ENCODE measurements at places on chromosomes 16 and 17.

- H3K27me3 ChIP-seq: no peaks in the 10 kb centered on the region
- H3K4me1 ChIP-seq: peaks cover 44% of the 10 kb centered on the region
- no peak overlapping the region for H3K27ac ChIP-seq
- H3K4me3 ChIP-seq: no peak overlapping the region
- DNase-seq: peak; percentile 15
Observed at GRCh38 chr16:50318796-50319578, 49.8 kb downstream of the BRD7 start.

DNA sequence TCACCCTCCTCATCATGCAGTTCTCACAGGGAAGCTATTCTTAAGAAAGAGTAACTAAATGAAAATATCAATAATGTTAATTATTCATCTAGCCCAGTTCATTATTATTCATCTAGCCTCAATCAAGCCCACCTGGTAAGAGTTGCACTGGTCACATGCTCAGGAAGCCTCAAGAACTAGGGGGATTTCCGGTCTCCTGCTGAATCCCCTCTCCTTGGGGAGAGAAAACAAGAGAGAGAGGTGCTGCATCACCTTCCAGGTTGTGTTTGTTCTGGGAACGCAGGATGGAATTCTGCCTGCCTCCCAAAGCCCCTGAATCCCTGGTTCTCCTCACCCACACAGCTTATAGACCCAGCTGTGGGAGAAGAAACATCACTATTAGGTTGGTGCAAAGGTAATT lies 164.0 kb downstream of the PMP22 start:
- H3K4me3 ChIP-seq: no peak overlapping the region
- no peak for DNase-seq
- no peaks in the 10 kb centered on the region for H3K27me3 ChIP-seq

DNA sequence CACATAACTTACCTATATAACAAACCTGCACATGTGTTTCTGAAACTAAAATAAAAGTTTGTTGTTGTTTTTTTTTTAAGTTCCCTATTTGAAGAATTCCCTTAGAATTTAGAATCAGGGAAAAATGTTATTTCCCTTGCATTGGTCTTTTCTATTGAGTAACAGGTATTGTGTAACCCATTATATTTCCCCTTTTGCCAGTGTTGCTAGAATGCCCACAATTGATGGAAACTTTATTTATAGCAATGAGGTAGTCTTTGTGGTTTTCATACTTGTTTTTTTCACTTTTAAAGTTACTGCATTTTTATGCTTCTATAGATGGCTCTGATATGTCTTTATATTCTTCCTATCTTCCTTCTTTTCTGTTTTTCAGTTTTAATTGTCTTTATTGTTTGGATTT lies 3.9 kb downstream of the NLRP1 start:
- peaks cover 87% of the 10 kb centered on the region for H3K36me3 ChIP-seq
- no peaks in the 10 kb centered on the region for H3K27me3 ChIP-seq
- no peak overlapping the region for H3K4me3 ChIP-seq

GRCh38 chr16:82037251-82037650 lies 2.2 kb downstream of the HSD17B2 start:
- no peak overlapping the region for H3K27ac ChIP-seq
- H3K27me3 ChIP-seq: peaks cover 32% of the 10 kb centered on the region
- H3K36me3 ChIP-seq: no peaks in the 10 kb centered on the region
- no peak for DNase-seq

- peaks cover 71% of the 10 kb centered on the region for H3K27me3 ChIP-seq
- H3K4me1 ChIP-seq: peaks cover 13% of the 10 kb centered on the region
- H3K27ac ChIP-seq: no peak overlapping the region
- H3K36me3 ChIP-seq: no peaks in the 10 kb centered on the region
- H3K4me3 ChIP-seq: no peak overlapping the region
Observed at GRCh38 chr17:80469667-80470066, 6.7 kb downstream of the NPTX1 start.

DNA sequence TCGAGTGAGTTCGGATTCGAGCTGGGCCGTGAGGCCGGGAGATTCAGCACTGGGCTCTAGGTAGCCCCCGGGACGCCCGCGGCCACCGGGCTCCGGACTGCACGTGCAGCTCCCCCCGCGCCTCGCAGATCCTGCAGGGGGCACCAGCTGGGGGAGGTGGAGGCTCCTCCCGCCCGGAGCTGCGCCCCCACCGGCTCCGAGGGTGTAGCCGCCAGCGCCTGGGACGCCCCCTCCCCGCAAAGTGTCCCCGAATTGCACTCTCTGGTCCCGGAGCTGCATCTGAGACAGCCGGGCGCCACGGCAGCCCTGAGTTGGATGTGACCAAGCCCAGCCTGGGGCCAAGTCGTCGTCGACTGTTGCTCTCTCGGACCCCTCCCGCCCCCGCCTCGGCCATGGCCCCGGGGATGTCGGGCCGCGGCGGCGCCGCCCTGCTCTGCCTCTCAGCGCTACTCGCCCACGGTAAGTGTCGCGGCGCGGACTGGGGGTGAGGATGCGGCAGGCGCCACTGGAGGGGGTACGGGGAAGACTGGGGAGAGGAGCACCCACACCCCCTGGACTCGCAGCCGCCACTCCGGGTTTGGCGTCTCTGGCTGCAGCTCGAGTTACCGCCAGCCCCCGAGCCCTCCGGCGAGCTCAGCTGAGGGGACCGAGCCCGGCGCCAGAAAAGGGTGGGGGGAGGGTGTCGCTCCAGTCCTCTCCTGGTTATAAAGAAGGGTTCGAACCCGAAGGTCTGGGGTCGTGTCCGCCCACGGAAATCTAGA lies 1.5 kb downstream of the TMEM132E start:
- peaks cover 85% of the 10 kb centered on the region for H3K27me3 ChIP-seq
- no peak for DNase-seq
- no peaks in the 10 kb centered on the region for H3K36me3 ChIP-seq
- peaks cover 10% of the 10 kb centered on the region for H3K4me1 ChIP-seq
- H3K4me3 ChIP-seq: peak overlapping the region; percentile 21

- H3K4me3 ChIP-seq: no peak overlapping the region
- H3K27me3 ChIP-seq: no peaks in the 10 kb centered on the region
- no peak overlapping the region for H3K27ac ChIP-seq
Observed at GRCh38 chr16:55667753-55668152, 12.0 kb downstream of the SLC6A2 start.

GRCh38 chr16:56011808-56012481 lies 136.8 kb upstream of the CES5A start:
- H3K4me1 ChIP-seq: no peaks in the 10 kb centered on the region
- H3K27me3 ChIP-seq: peaks cover 2% of the 10 kb centered on the region
- no peak overlapping the region for H3K4me3 ChIP-seq
- no peak overlapping the region for H3K27ac ChIP-seq
- no peaks in the 10 kb centered on the region for H3K36me3 ChIP-seq

DNA sequence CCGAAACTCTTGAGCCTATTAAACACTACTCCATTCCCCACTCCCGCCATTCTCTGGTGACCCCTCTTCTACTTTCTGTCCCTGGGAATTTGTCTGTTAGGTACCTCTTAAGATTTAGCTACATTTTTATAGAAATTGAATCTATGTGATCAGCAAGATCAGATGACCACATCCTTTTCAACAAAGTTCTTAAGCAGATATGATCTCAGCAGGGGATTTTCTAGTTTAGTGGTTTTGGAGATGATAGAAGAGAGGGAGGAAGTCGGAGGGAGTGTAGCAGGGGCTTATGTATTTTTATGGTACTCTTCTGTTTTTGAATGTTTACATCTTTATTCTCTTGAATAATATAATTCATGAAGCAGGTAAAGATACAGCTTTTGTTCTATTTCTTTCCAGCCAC lies 40.8 kb downstream of the RPA1 start:
- peaks cover 64% of the 10 kb centered on the region for H3K36me3 ChIP-seq
- H3K27ac ChIP-seq: peak overlapping the region; percentile 81
- DNase-seq: no peak
- peaks cover 62% of the 10 kb centered on the region for H3K4me1 ChIP-seq
- peak overlapping the region; percentile 21 for H3K4me3 ChIP-seq
- H3K27me3 ChIP-seq: no peaks in the 10 kb centered on the region

GRCh38 chr16:19283637-19284036 lies 1.9 kb upstream of the CLEC19A start:
- H3K27me3 ChIP-seq: no peaks in the 10 kb centered on the region
- no peaks in the 10 kb centered on the region for H3K4me1 ChIP-seq

DNA sequence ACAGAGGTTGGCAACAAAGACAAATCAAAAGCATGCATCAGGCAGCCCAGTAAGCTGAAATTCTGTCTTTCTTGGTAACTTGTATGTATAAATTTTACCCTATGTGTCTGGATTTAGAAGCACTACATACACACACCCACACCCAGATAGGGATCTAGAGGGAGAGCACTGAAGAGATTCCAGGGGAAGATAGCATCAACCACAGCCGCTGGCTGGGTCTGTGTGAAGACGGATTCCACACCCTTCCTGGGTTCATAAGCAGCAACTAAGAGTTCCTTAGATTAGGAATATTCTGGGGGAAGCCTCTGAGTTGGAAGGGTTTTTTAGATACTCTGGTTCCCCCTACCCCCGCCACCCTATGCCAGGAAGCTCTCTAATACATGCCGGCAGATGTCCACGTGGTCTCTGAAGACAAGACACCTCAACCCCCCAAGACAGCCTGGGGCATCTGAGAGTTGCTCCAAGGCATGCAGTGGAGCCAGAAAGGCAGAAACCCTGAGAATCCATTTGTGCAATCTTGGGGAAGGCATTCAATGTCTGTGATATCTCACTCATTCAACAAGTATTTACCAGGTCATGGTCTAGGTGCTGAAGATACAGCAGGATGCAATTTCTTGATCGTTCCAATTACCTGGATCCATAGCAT lies 86.4 kb downstream of the NOG start:
- H3K27me3 ChIP-seq: peaks cover 21% of the 10 kb centered on the region
- H3K4me1 ChIP-seq: peaks cover 7% of the 10 kb centered on the region
- DNase-seq: no peak

GRCh38 chr17:27457731-27458523 lies 1.7 kb downstream of the KSR1 start:
- peaks cover 59% of the 10 kb centered on the region for H3K4me1 ChIP-seq
- DNase-seq: no peak
- peaks cover 4% of the 10 kb centered on the region for H3K27me3 ChIP-seq
- H3K4me3 ChIP-seq: peak overlapping the region; percentile 94
- H3K27ac ChIP-seq: peak overlapping the region; percentile 62
- H3K36me3 ChIP-seq: peaks cover 7% of the 10 kb centered on the region

GRCh38 chr17:48616717-48617470 lies 1.8 kb upstream of the HOXB8 start:
- no peak overlapping the region for H3K4me3 ChIP-seq
- H3K27ac ChIP-seq: no peak overlapping the region
- peaks cover 6% of the 10 kb centered on the region for H3K36me3 ChIP-seq

DNA sequence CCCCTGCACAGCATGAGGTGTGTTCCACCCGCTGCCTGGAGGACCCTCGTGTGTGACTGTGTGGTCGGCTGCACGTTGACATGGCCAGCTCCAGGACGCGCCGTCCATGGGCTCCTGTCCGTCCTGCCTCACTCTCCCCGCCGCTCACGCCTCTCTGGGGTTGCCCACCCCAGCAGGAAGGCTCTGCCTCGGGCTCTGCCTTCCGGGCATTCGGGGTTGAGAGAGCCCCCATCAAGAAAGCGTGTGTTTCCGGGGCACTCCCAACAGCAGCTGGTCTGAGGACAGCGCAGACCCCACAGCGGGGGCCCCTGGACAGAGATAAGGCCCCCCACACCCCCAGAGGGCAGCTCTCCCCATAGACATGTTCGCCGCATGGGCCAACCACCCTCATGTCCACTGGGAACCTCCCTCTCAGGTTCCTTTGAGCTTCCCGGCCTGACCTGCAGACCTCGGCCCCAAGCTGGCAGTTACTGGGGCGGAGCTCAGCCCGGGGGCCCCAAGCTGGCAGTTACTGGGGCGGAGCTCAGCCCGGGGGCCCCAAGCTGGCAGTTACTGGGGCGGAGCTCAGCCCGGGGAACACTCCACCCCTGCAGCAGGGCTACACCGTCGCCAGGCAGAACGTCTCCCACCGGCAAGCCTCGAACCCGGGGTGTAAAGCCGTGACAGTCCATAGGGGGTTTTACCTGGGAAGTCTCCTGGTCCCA lies 8.4 kb upstream of the PIEZO1 start:
- peak overlapping the region; percentile 56 for H3K4me3 ChIP-seq
- H3K4me1 ChIP-seq: peaks cover 56% of the 10 kb centered on the region
- peak overlapping the region; percentile 63 for H3K27ac ChIP-seq
- H3K36me3 ChIP-seq: no peaks in the 10 kb centered on the region
- H3K27me3 ChIP-seq: no peaks in the 10 kb centered on the region

GRCh38 chr17:7213895-7214299 lies 5.7 kb downstream of the DLG4 start:
- H3K4me1 ChIP-seq: peaks cover 42% of the 10 kb centered on the region
- H3K27ac ChIP-seq: peak overlapping the region; percentile 81
- DNase-seq: no peak

GRCh38 chr16:27568077-27568476 lies 18.1 kb downstream of the KATNIP start:
- DNase-seq: no peak
- H3K4me1 ChIP-seq: no peaks in the 10 kb centered on the region
- H3K27me3 ChIP-seq: no peaks in the 10 kb centered on the region
- H3K27ac ChIP-seq: no peak overlapping the region
- H3K4me3 ChIP-seq: no peak overlapping the region

GRCh38 chr17:58577696-58578095 lies 63.3 kb upstream of the MTMR4 start:
- H3K4me3 ChIP-seq: no peak overlapping the region
- peak; percentile 60 for DNase-seq
- H3K36me3 ChIP-seq: no peaks in the 10 kb centered on the region

- DNase-seq: no peak
- no peak overlapping the region for H3K4me3 ChIP-seq
- no peak overlapping the region for H3K27ac ChIP-seq
- H3K27me3 ChIP-seq: peaks cover 1% of the 10 kb centered on the region
Observed at GRCh38 chr16:79986352-79986751, 385.8 kb upstream of the MAF start.

- H3K36me3 ChIP-seq: no peaks in the 10 kb centered on the region
- no peak overlapping the region for H3K4me3 ChIP-seq
- DNase-seq: no peak
- H3K27ac ChIP-seq: no peak overlapping the region
- H3K4me1 ChIP-seq: peaks cover 4% of the 10 kb centered on the region
Observed at GRCh38 chr16:4607841-4608703, 6.6 kb downstream of the UBALD1 start.

DNA sequence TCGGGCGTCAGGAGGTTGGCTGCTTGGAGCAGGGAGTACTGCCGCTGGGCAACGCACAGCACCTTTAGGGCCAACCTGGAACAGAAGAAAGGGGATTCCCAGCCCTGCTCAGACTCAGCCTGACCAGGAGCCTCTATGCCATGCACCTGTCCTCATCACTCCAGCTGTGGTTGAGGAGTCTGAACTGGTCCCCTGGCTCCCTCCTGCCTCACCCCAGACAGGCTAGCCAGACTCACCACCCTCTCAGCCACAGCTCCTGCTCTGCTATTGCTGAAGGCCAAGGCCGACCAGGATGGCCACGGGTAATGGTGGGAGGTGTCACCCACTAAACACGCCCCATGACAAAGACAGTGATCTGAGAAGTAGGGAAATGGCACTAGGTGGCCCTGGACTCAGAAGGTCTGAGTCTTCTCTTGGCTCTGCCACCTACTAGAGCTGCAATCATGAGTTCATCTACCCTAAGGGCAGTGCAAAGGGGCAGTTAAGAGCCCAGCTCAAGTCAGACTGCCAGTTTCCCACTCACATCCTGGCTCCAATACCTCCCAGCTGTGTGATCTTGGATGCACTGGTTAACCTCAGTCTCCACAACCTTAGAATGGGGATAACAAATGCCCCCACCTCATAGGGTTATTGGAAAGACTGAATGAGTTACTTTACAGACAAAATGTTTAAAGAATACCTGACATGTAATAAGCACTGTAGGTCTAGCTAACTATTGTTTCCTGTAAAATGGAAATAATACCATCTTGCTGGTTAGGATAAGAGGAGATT lies 13.8 kb upstream of the GFAP start:
- no peaks in the 10 kb centered on the region for H3K27me3 ChIP-seq
- no peak overlapping the region for H3K4me3 ChIP-seq
- no peak overlapping the region for H3K27ac ChIP-seq
- no peak for DNase-seq

Data from activated CD4-positive, alpha-beta memory T cell treated with anti-CD3 and anti-CD28 coated beads, Interleukin-2, amount 10 ng/mL, durations not matched to agents 7 days and 5 days (primary cell).